ENCODE measurements at places on chromosomes 6 and 20.

GRCh38 chr6:138640028-138640427 is 133.5 kb upstream of the CCDC28A start:
- DNase-seq, result no peak

- no peak for DNase-seq
These were observed 155.2 kb downstream of the TTLL2 start for GRCh38 chr6:167479901-167480648.

- DNase-seq, result peak; percentile 81
These were observed 163.2 kb upstream of the ZNF337 start for GRCh38 chr20:25859649-25860530.

- DNase-seq, result peak; percentile 10
These were observed 154.5 kb downstream of the HACE1 start for GRCh38 chr6:104705095-104705707.

- no peak for DNase-seq
These were observed 76.3 kb downstream of the CD40 start for GRCh38 chr20:46194409-46194808.

DNA sequence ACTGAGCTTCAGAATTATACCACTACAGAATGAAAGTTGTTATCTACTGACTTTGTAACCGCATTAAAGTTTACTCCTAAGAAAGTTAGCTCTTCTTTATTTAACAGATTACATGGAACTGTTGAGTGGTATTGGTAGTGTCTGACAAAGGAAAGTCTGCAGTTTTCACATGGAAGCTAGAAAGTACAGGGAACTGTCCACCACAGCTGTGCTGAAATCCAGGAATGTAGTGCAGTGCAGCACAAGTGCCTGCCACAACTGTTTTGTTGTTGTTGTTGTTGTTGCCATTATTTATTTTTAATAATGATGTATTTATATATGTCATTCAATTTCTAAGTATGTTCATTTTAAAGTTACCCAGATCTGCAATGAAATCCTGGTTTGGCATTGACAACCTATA is 464.9 kb downstream of the TBC1D32 start:
- DNase-seq, result no peak

DNA sequence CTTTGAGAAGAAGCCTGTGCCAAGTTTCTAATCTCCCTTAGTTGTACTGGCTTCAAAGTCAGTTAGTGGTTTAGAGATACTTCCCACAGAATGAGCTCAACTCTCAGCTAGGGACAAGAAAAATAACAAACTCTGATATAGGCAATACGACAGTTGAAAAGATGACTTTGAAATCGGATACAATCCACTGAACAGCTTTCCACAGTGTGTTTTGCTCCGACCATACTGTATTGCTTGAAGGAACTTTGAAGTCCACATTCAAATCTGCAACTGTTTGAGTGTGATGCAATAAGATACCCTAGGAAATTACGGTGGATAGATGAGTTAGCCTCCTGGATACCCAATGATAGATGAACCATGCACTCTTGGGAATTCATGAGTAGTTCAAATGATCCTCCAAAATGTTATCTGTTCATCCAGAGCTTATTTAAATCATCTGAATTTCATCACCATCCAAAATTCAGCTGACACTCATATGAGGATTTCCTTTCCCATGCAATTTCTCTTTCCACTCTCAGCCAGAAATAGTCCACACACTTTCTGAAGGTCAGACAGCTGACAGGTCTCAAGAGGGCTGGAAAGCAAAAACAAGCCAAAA is 443.8 kb downstream of the HAO1 start:
- DNase-seq, result no peak

DNA sequence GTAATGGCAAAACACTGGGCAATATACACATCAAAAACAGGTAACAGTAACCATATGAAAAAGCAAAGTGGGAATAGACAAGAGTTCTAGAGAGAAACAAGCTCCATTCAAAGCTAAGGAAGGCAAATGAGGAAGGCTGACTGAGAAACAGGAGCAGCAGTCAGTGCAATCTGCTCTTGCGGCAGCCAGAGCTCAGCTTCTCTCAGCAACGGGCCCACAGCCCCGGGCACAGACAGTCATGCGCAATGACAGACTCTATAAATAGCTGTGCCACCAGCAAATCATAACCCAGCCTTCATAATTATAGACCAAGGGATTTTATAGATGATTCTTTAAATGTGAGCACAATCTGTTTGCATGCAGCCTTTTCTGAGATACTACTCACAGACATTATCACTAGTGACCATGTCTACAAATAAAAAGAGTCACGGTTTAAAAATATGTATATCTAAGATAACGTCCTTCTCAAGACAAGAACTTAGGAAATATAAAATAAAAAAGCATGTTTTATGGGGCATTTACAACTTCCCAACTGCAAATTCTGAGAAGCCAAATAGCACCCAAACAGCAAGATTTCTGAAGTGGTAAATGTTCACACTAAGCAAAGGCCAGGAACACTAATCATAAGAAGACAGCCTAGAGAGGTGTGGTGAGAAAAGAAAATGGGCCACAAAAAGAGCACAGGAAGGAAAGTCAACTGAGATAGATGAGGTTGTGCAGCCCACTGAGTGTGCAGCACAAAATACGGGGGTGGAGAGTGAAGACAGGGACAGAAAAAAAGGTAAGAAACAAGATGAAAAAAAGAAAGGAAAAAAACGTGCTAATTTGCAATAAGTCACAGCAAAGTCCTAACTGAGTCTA is 39.9 kb upstream of the BEND6 start:
- no peak for DNase-seq

DNA sequence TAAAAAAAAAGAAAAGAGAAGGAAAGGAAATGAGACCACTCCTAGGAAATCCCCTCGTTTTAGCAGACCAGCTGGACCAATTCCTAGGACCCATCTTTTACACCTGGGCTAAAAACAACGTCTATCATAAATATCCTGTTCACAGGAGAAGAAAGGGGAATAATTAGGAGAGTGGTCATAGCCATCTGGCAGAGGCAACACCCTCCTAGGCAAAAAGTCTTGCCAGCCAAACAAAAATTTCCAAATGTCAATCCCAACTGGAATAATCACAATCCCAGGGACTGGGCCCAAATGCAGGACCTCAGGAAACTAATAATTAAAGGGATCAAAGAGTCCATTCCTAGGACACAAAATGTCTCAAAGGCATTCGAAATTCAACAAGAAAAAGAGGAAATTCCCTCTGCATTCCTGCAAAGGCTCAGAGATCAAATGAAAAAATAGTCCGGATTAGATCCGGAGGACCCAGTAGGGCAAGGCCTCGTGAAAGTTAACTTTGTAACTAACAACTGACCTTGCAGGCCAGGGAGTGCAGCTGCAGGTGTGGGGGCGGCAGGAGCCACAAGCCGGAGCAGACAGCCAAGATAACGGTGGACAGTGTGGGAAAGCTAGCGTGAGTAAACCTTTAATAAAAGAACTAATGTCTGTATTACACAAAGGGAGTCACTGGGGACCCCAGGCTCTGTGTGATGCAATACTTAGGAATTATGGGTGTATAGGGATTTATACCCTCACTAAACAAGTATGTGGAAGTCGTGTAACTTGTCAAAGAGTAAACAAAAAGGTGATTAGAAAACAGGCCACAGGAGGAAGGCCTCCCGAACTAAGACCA is 11.7 kb downstream of the LCA5 start:
- DNase-seq, result no peak

DNA sequence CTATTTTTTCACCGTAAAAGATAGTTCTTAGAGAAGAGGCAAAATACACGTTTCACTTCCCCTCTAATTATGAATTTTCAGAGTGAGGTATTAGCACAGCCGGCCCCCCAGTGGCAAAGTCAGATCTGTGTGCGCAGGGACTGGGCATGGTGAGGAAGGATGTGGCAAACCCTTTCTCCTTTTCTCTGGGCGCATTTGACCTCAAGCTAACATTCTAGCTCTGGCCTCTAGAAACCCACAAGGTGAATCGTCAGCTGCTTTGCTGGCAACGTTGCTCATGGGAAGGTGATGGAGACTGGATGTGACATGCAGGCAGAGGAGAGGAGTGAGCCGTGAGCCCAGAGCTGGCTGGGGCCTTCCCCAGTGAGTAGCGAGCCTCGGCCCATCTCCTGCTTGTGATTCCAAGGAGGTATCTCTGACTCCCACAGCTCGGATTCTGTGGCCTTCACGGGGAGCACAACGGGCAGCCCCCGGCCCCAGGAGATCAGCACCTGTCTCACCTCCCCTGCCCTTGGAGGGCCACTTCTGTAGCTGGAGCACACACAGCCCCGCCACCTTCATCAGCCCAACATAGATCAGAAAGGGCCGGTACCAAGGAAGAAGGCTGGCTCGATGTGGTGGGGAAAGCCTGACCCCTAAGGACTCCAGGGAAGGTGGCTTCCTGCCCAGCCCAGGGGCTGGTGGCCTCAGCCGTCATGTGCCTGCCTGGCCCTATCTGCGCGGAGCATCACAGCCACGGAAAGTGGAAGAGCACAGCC is 152.8 kb downstream of the TAF4 start:
- no peak for DNase-seq

GRCh38 chr20:49480236-49480635 is 2.2 kb downstream of the KCNB1 start:
- DNase-seq, result no peak

GRCh38 chr6:45702849-45703739 is 312.6 kb downstream of the CLIC5 start:
- no peak for DNase-seq

DNA sequence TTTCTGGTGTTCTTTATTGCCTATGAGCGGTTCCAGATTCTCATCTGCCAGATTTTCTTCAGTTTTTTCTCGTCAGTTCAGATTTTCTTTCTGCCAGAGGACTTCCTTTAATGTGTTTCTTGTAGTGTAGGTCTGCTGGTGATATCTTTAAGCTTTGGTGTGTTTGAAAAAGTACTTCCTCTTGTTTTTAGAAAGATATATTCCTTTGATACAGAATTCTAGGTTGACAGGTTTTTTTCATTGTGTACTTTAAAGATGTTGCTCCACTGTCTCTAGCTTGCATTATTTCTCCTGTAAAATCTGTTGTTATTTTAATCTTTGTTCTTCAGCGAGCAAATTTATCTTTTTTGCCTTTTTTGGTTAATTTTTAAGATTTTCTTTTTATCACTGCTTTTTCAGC is 36.9 kb downstream of the ASXL1 start:
- DNase-seq, result no peak

DNA sequence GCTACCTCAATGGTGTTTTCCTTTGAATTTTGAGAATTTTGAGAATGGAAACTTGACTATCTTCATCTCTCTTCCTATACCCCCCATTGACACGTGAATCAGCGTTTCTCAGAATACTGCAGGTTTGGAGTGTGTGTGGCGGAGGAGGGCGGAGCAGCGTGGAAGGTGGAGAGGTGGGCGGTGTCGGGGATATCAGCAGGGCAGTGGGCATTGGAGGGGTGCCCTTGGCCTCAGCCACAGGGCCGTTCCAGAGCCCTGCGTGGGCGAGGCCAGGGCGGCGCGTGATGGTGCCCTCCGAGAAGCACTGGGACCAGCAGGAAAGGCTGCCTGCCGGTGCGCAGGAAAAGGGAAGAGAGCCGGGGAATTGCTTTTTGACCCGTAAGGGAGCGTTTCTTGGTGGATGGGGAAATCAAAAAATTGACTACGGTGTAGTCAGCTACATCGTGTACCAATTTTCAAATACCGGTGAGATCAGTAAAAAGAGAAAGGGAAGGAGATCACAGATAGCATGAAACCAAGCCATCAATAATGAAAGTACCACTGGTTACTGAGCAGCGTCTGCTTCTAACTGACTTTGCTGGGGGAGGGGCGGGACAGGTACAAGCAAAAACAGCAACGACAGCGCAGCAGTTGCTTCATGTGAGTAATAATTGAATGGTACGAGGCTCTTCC is 82.7 kb upstream of the DUSP22 start:
- no peak for DNase-seq

- DNase-seq, result no peak
These were observed 6.7 kb downstream of the RAET1G start for GRCh38 chr6:149915970-149916865.

DNA sequence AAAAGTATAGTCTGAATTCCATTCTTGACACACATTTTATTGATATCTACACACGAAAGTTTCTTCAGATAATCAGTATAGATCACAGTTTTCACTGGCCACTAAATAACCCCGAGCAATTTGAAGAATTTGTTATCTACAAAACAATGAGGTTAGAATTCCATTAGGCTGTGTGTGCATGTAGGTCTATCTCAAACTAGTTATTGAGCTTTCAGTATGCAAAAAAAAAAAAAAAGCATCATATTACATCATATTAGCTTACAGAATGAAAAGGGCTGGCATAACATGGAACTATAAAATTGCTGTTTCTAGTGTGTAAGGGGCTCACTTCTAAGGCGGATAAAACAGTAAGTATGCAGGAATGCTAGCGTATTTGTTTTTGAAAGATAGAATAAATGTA is 59.5 kb upstream of the ADGRG6 start:
- DNase-seq, result no peak

- no peak for DNase-seq
These were observed 52.9 kb downstream of the RNASET2 start for GRCh38 chr6:166903500-166903899.

GRCh38 chr20:8401556-8401955 is 269.5 kb downstream of the PLCB1 start:
- no peak for DNase-seq

DNA sequence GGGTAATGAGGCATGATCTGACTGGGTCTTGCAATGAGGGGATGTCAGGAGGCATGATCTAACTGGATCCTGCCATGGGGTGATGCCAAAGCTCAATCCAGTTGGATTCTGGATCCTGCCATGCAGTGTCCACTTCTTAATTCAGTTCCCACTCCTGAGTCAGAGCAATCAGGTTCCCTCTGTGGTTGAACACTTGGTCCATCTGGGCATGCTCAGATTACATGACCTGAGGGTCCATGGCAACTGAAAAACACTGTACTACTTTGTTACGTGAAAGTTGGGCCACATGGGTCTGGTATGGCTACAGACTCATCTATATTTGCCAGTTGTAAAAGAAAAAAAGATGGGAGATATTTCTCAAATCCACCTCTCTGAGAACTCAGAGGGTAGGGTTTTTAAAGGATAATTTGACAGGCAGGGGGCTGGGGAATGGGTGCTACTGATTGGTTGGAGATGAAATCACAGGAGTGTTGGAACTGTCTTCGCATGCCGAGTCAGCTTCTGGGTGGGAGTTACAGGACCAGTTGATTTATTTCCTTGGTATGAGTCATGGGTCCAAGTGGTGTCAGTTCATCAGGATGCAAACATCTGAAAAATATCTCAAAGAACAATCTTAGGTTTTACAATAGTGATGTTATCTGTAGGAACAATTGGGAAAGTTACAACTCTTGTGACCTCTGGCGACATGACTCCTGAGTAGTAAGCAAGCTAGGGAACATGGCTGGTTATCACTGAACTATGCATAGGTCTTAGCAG is 21.6 kb downstream of the C6orf163 start:
- DNase-seq, result no peak

- DNase-seq, result no peak
These were observed 32.5 kb upstream of the SYNCRIP start for GRCh38 chr6:85675030-85675819.

DNA sequence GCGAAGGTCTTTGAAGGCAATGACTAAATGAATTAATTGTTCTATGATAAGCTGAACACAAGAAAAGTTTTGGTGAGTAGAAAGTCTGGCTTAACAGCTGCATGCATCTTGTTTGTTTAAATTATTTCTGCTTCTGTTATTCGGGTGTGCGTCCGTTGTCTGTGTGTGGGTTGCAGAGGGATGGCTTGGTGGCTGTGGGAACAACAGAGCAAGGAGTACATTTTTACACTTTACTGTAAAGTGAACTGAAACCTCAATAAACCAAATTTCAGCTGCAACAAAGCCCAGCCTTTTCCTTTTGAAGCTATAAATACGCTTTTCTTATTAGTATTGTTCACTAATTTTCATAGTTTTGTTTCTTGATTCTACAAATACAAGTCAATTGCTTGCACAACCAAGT is 3.5 kb upstream of the LAMP5 start:
- no peak for DNase-seq

- no peak for DNase-seq
These were observed 72.4 kb upstream of the SIRPA start for GRCh38 chr20:1822564-1823449.

- DNase-seq, result no peak
These were observed 49.2 kb downstream of the RARS2 start for GRCh38 chr6:87540539-87540938.

All from CD4-positive, alpha-beta T cell treated with Interferon alpha-2 for 1 hour (primary cell).